Hematopoietic multipotent progenitor cell treated with erythropoietin and hydrocortisone succinate and interleukin-3 and kit ligand, for 8 days (in vitro differentiated cells): ENCODE measurements at places on chromosomes 3 and 15.

DNA sequence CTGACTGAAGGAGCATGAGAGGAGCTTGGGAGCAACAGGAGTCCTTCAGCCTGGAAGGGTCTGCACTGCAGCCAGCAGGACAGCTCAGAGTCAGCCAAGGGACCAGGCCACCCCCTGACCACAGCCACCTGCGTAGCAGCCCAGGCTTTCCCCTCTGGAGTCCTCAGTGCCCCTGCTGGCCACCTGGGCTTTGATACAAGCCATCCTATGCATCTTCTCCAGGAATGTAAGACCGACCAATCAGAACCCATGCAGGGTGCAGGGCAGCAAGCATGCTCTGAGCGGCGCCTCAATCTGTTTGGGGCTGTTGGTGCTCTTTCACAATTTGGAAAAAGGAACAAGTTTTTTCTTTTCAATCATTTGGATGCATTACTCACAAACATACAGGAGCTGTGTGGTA, 52.0 kb downstream of the DZIP1L start:
- DNase-seq, result no peak

DNA sequence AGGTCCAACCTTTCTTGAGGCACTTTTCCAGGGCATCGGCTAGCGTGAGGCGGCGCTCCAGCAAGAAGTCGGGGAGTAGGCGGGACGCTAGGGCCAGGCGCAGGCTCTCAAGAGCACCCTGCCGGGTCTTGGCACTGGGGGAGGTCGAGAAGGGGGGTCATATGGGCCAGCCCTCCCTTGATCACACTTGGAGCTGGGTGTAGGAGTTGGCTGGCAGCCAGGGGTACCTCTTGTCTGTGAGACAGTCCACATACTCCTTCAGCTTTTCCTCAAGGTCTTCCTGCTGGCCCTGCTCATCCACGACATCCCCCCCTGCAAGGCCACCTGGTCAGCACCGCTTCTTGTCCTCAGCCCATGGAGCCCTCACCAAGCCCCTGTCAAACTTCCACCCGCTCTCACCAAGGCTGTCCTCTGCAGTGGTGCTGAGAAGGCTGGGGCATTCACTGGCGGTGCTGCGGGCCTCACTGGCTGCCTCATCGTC, 2.0 kb downstream of the IFRD2 start:
- DNase-seq, result no peak

DNA sequence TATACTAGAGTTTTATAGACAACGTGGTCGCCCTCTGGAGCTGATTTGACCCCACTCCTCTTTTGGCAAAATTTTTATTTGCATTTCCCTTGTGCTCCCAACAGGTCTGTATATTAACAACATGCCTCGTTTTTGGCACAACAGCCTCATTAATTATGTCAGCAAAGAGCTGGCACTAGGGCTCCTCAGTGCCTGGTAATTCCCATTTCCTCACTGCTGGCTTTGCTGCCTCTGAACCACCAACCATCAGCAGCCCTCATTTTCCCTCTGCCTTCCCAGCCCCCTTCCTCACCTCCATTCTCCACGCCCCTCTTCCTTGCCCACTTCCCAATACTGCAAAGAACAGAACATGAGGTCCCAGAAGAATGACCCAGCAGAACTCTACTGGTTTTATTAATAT, 204.8 kb downstream of the ABHD5 start:
- no peak for DNase-seq

GRCh38 chr3:114213292-114213626, 24.1 kb downstream of the ZNF80 start:
- no peak for DNase-seq

DNA sequence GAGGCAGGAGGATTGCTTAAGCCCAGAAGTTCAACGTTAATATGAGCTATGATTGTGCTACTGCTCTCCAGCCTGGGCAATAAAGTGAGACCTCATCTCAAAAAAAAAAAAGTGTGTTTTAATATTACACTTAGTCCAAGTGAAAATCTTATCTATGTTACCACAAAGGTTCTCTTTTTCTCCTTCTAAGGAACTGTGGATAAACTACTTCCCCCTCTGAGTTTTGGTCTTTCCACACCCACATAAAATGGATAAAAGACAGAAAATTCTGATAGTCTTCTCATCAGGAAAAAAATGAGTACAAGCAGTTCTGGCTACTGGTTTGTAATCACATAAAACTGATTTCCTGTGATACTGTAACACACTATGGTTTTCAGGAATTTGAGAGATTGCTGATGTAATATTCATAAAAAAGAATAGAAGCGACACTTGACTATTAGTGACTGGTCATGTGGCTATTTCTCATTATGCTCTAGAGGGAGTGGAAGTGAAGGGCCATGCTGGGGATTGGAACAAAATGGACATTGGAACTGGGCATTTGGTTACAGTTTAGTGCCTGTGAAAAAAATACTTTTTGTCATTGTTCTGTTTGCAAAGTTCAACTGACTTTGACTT, 68.2 kb downstream of the RYR3 start:
- DNase-seq, result peak; percentile 44

- DNase-seq, result no peak
These were observed 131.2 kb downstream of the RAP2B start for GRCh38 chr3:153293265-153293664.

DNA sequence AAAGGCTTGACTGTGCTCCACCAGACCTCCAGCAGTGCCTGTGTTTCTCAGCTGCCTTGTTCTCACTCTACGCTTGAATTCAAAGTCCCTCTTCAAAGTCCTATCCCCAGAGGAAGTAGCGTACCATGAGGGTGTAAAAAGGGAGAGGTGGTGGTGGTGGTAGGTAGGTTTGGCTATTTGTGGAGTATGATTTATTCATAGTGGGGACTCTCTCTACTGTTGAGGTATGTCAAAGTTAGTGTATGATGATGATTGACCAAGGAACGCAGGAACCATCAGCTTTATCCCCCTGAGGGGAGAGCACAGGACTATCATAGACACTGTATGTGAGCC, 137.9 kb downstream of the GHSR start:
- no peak for DNase-seq

DNA sequence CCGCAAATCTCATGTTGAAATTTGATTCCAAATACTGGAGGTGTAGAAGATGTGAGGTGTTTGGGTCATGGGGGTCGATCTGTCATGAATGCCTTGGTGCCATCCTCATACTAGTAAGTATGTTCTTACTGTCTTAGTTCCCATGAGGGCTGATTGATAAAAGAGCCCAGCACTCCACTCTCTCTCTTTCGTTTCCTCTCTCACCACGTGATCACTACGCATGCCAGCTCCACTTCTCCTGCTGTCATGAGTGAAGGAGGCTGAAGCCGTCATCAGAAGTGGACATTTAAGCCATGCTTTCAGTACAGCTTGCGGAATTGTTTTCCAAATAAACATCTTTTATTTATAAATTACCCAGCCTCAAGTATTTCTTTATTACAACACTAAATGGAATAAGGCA, 6.1 kb downstream of the OR5H15 start:
- DNase-seq, result no peak

- no peak for DNase-seq
These were observed 152.6 kb downstream of the PDZRN3 start for GRCh38 chr3:73471986-73472787.

DNA sequence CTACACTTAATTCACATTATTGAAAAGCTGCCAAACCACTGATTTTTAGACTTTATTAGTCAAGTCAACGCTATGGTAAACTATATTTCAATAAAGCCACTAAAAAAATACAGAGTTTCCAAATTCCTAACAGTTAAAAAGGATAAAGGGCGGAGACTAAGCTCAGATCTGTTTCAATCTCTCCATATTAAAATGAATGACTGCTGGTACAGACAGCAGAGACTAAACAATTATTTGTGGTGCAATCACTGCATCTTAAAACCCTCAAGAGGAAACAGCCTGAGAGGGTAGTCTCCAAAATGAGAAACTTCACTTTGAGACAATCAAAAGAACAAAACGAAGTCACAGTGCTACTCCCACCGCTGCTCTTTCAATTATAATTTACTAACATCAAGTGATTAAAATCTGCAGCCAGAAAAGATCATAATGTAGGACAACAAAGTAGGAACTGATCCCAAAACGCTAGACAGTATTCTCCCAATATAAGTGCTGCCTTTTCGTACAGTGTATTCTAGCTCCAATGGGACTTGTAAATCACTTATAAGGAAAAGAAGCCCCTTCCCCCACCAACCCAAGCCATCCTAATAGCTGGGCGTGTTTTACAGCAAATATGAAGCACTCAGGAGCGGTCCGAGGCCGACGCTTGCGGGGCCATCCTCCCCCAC, 1.2 kb downstream of the UBP1 start:
- DNase-seq, result no peak

- DNase-seq, result peak; percentile 47
These were observed 11.5 kb downstream of the CSK start for GRCh38 chr15:74793135-74794028.
